Fibroblast of villous mesenchyme (primary cell): ENCODE measurements at places on chromosomes 4 and X. TPM values are rescaled to one million over a fixed set of nuclear protein-coding genes. Genes with fewer than 3 reads are reported as not detected.

Gene CFAP97
- 39.0 and 56.1 TPM in 2 replicates for total RNA-seq

DNA sequence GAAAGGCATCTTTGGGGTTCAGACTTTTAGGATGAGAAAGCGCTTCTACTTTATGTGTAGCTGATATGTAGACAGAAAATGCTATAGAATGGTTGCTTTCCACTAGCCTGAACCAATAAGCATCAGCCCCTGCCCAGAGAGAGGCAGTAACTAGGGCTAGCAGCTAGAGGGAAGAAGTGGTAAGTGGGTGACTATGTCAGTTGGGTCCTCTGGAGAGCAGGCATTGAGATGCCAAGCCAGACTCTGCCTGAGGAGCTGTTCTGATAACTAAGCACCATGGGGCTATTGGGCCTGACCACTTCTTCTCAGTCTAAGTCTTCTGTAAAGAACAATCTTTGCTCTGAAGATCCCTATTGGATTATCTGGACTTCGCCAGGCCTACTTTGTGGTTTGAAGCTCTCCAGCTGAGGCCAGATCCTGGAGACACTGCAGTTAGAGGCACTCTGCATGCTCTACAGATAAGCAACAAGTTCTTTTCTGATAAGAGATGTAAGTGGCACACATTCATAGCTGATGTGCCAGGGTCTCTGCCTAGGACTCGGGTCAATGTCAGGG, 146.1 kb downstream of the RBM46 start:
- DNase-seq: no peak

DNA sequence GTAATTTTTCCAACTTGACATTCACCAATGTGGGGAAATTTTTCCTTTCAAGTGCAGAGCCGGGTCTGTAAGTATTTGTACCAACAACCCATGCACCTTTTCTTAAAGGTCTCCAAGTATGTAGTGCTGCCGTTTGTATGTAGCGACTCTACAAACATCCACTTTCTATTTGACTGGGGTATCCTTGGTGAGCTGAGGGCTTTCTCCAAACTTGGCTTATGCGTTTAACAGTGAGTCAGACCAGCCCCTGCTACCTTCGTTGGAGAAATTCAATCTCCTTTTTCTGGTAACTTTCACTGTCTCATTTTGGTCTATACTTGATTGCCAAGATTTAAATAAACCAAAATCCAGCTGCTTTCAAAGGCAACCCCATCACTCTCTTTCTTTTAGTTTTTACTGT, 34.9 kb downstream of the MGST2 start:
- DNase-seq: no peak

DNA sequence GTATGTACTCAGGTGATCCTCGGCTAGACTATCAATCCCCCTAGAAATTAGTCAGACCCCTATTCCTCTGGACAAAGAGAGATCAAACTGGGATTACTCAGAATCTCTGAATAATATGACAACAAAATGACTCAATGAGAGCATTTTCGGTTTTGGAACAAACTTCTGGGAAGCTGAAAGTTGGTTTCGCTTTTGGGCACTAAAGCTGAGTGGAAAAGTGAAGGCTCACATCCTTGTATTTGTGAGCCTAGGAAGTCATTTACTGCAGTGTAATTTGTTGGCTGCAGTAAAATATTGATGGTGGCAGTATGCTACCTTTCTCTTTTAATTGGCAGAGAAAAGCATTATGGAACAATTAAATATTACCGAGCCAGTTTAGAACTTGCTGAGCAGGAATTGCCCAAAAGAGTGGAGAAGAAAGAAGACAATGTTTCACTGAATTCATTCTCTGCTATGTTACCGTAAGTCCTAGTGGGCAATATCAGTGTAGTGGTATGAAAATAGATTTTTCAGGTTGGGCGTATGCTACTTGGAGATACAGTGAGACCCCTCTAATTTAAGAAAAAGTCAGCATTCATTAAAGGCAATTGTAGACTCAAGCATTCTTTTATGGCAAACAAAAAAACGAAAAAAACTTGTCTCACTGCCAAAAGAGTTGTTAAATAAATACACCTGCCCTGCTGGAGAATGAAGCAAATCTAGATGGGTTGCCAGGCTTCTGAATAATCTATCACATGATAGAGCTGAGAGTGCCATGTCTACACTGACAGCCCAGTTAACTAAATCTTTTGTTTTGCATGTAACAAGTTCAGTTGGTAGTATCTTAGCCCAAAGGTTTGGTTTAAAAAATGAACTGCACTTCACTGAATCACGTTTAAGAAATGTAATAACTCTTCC, 69.6 kb downstream of the AGTR2 start:
- DNase-seq: peak; percentile 23

- no peak for DNase-seq
Measured at GRCh38 chrX:153643431-153644351, 3.3 kb upstream of the DUSP9 start.

DNA sequence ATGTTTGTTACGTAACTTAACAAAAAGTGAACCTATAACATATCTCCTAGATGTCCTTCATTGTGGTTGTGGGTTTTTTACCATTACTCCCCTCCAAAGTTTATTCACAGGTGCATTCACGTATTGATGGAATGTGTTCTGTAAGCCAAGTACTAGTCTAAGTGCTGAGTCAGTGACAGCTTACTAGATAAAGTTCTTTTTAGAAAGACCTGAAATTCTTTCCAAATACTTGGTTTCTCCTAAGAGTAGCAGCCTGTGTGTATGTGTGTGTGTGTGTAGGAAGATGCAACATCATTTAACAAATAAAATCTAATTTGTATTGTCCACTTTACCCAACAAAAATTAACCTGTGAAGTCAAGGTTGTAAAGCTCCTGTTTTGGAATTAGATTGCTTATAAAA, 22.1 kb downstream of the NAP1L5 start:
- DNase-seq: no peak

- peak; percentile 16 for DNase-seq
Measured at GRCh38 chrX:151153086-151153485, 23.3 kb upstream of the GPR50 start.

DNA sequence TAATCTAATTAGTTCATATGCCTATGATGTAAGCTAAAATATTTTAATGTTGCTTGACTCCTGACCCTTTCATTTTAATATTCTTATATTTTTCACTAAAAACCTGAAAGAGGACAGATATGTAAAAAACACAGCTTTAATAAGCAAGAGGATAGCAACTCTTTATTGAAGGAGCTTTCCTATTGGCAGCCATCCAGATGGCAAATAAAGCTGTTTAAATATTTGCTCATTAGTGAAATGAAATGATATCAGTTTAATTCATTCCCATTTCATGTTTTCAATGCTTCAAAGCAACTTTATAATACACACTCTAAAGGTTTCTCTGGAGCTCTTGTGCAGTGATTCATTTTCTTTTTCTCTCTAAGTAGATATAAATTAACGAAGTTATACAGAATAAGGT, 473.4 kb downstream of the PCDH7 start:
- no peak for DNase-seq

DNA sequence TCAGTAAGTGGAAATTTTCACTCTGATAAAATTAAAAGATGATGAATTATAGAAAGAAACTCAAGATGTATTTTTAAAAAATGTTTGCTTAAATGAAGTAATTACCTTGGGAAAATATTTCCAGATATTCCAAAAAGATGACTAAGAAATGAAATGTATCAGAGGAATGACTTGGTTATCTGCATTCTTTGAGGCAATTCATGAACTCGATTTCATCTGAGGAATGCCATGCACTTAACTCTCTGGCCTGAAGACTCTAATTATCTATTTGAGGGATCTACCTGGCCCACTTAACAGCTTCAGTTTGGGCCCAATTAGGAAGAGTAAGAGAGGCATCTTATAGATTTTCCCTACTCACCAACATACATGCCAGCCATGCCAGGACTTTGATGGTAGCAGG, 182.3 kb downstream of the INPP4B start:
- DNase-seq: no peak

DNA sequence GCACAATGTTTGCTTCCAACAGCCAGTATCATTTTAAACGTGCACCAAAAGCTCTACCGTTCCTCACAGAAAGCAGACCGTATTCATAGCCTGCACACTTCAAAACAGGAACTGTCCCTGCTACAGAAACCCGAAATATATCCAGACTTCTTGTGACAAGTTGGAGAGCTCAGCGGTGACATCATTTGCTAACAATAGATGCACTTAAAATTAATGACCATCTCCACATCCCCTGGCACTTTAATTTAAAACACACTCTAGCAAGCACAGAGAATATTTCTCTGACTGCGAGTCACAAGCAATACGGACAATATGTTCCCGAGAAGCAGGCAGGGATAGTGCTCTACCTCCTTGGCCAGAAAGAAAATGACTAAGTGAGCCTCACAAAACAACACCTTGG, 2.5 kb downstream of the NYX start:
- peak; percentile 36 for DNase-seq

DNA sequence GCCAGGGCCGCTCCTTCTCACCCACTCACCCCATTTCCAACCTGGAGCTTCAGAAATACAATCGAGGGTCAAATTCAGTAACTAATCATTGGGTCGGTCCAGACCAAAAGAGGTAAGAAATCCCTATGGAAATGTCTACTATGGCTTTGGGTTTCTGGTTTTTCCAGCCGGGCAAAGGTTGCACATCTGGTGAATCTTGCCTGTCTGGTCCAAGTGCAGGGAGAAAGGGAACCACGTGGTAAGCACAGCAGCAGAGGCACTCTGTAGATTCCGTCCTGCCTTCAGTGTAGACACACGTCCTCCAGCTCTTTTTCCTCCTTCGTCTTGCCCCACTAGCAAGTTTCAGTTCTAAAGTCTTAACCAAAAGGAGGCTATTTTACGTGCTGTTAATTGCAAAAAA, 218.0 kb upstream of the JADE1 start:
- no peak for DNase-seq

GRCh38 chrX:128634754-128635153, 582.6 kb upstream of the ACTRT1 start:
- no peak for DNase-seq

DNA sequence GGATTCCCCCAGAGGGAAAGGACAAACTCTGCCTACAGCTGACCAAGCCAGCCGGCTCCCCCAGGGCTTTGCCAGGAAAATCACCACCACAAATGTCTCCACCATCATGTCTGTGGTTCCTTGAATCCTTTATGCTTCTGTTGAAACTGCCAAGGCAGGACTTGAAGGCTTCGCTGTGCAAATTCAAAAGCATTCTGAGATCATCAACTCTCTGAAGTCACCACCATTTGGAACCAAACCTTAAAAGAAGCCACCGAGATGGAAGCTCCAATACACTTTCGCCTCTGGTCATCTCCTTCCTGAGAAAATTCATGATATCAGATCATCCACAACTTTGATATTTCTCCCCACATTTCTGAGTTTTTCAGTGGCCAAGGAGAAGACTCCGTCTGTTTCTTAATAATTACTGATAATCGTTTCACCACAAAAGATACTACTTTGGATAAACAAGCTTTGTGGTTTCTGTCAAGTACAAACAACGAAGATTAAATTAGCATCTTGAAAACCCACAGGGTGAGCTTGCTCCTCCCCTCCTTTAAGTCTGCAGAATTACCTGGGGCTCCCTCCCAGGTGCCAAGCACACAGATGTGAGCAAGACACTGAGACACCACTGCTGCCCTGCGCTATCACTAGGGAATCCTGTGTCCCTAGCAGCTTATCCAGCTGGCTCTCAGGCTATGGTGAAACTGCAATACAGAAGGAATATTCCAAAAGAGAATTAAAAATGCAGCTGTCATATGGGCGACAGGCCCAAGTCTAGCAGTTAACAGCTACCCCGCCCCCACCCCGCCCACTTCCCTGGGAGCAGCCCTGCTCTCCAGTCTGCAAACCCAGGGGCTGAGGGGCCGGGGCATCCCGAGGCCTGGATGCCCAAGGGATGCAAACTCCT, 125.0 kb upstream of the TBL1X start:
- peak; percentile 65 for DNase-seq

- peak; percentile 61 for DNase-seq
Measured at GRCh38 chr4:141246243-141246642, 25.5 kb downstream of the ZNF330 start.

DNA sequence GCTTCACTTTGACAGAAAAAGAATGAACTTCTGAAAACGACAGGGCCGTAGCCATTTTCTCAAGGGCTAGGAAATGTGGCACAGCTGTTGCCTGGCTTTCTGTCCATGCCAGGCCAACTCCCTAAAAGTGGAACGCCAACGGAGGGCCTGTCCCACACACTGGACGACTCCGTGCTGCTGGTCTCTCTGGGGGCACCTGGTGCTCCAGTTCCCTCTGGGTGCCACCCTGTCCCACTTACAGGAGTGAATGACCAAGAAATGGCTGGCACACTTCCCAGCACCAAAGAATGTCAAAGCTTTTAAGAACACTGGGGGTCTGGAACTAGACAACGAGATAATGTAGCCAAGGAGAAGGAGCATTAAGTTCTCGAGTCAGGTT, 40.9 kb downstream of the GATB start:
- DNase-seq: no peak
